HEK293T (cell line): ENCODE measurements at places on chromosomes 3 and 15.
A peak's percentile ranks its signal among the peaks of the same experiment; 100 is the strongest.

DNA sequence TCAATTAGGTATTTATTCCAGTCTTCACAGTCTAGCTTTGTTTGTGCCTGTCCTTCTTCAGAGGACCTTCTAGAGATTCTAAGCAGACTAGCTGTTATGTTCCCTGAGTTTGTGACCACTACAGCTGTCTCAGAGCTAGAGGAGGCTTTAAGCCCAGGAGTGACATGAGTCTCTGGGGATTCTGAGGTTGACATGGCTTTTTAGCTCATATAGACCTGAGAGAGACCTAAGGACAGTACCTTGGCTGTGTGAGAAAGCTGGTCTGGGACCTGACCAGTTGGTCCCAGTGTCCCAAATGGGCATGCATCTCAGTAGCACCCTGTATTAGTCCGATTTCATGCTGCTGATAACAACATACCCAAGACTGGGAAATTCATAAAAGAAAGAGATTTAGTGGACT lies 330.2 kb downstream of the DIPK2A start:
- no peak for DNase-seq

DNA sequence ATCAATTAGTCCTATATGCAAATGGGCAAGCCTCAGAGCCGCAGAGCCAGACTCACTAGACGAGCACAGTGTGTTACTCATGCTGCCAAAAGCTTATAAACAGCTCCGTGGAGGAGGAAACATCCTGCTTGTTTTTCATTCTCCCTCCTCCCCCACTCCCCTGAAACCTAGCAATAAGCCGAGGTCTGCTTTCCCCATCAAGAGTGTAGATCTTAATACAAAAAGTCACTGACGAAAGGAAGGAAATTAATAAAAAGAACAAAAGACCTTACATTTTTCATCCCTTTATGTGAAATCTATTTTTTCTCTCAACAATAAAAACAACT lies 88.5 kb downstream of the XXYLT1 start:
- DNase-seq, result no peak

- no peak for DNase-seq
Measured at GRCh38 chr15:96969732-96970710, 639.5 kb downstream of the NR2F2 start.

DNA sequence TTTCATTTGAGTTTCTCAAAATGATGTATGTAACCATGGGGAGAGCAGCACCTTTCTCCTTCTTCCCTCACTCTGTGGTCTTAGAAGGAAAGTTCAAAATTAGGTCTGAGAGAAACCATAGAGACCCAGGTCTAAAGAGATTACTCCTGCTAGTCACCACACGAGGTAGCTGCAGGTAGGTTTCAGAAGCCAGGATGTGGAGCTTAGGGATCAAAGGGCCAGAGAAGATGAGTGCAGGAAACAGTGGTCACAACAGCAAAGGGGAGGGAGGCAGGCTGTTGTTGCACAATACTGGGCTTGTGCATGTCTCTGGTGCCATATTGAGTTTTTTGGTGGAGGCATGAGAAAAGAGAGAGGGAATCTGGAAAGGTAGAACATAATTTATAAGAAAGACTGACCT lies 583.6 kb downstream of the AGBL1 start:
- no peak for DNase-seq

GRCh38 chr15:75360391-75360790 lies 8.0 kb downstream of the MAN2C1 start:
- DNase-seq, result no peak

DNA sequence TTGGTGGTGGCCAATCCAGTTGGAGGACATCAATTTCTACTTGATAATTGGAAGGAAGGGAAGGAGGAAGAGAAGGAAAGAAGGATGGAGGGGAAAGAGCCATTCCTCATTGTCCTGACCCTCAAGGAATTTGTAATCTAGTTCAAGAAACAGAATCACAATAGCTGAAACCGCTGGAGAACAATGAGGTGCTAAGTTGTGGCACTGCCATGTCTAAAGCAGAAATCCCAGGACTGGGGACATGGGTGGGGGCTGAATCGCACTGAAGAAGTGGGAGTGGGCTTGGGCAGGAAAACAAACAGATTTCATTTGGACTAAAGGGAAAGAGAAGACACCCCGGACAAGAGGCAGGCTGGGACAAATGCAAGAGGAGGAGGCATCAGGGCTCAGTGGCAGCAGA lies 183.6 kb downstream of the UACA start:
- DNase-seq, result no peak

DNA sequence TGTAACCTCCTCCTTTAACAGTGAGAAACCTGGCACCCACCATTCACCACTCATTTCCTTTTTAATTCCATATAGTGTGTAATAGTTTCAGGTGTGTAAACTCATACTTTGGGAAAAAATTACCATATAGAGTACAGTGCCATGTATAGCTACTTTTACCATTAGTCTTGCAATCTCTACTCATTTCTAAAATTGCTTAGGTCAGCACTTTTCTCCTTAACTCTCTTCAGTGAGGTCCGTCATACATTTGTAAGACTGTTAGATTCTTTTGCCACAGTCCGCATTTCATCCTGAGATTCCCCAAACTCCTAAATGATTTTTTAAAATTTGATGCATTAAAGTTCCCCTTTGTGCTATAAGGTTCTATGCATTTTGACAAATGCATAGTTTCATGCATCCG lies 238.3 kb upstream of the ATP10A start:
- no peak for DNase-seq

DNA sequence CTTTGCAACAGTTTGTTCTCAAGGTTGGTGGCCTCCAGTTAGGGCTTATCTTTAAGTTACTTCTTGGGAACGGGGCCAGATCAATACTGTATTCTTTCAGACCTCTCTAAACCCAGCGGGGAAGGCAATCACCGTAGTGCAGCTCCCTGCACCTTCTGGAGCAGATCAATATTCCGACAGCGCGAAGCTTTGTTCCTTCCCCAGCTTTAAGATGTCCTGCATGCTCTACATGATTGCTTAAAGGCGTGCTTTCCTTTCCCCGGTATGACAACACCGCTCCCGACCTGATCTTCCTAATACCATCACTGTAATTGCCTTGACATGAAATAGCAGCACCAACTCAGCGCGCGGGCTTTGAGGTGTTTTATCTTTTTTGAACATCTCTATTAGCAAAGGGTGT lies 755.2 kb downstream of the NR2F2 start:
- DNase-seq, result peak; percentile 18

- DNase-seq, result no peak
Measured at GRCh38 chr3:5653426-5654143, 466.1 kb downstream of the EDEM1 start.

- no peak for DNase-seq
Measured at GRCh38 chr15:93467337-93467736, 378.3 kb upstream of the RGMA start.
